NCI-H1417 (cell line): ENCODE measurements at places on chromosomes 11 and 22.

- no peak for DNase-seq
Measured at GRCh38 chr11:115362997-115363396, 141.2 kb downstream of the CADM1 start.

DNA sequence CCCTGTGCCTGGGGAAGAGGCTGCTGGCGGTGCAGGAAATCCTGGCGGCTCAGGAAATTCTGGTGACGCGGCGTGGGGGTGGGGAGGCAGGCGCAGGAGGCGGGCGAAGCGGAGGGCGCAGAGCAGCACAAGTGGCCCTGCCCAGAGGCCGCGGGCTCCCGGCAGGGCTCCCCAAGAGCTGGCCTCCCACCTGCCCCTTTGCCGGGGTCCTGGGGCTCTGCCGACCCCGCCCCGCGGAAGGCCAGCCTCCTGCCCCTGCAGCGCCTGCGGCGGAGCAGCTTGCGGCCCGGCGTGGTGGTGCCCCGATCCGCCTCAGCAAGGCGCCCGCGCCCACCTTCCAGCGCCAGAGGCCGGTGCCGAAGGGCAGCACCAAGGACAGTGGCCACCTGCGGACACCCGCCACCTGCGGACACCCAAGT is 100.2 kb upstream of the OR4C13 start:
- DNase-seq: no peak

DNA sequence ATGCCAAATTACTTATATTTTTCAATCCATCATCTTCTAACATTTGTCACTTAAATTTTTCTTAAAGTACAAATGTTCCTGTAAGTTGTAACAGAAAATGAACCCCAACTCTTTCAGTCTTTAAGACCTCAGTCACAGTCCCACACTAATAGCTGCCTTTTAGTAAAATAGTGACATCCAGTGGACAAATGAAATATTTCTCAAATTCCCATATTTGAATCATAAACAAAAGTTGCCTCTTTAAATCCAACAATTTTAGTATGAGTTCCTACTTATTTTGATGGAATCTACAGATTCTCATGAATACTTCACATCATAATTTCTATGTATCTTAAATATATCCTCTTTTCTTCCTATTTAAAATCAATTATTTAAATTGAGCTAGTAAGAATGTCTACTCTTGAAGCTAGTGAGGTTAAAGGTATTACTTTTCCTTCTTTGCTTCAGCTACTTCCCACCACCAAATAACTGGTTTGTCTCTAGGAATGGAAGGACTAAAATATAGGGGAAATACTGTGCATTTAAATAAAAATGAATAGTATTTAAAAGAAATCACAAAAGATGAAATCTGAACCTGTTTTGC is 9.2 kb downstream of the LIN7C start:
- peak; percentile 60 for DNase-seq

- DNase-seq: peak; percentile 8
Measured at GRCh38 chr11:63847363-63847762, 8.5 kb downstream of the MARK2 start.
